ENCODE measurements at places on chromosomes 11 and 22.

DNA sequence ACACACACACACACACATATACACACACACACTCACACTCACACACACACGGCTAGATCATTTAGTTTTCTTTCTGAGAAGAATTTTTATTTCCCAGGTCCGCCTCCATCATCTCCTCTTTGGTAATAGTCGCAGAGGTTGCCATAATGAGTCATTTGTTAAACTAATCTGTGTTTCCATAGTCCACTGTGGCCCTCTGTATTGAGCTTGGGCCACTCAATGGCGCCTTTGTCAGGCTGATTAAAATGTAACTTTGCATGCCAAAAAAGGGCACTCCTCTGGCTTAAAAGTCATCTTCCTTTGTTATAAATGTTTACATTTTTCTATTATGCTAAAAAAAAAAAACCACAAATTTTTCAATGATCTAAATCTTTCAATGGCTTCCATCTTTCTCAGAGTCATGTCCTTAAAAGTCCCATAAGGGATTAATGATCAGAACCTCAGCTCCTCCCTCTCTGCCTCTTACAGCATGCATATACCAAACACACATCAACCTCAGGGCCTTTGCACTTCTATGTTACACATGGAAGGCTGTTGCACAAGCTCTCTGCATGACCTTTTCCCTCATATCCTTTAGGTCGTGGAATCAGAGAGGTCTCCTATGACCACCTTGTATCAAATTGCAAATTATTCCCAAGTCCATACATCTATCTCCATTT lies 35.3 kb downstream of the EHF start:
- DNase-seq: no peak

DNA sequence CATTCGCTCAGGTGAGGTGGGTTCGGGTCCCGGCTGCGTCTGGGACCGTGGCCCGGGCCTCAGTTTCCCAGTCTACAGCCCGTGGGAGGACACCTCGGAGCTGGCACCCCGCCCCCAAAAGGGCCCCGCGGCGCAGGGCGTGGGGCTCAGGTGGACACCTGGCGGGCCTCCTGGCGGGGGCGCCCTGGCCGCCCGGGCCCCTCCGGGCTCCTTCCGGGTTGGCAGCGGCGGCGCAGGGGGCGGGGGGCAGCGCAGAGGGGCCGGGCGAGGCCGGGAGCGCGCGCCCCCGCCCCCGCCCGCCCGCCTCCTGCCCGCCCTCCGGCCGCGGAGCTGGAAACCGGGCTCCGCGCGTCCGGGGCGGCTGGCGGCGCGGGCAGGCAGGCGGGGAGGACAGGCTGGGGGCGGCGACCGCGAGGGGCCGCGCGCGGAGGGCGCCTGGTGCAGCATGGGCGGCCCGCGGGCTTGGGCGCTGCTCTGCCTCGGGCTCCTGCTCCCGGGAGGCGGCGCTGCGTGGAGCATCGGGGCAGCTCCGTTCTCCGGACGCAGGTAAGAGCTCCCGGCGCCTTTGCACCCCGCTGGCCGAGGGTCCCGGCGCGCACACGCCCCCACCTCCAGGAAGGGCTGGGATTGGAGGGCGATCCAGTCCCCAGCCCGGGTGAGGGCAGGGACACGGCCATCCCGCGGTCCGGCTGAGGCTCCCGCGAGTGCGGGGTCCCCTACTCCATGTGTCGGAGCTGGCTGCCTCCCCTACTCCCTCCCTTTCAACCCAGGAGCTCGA lies at the start of gene EMID1:
Gene EMID1 (plus strand): TSS at position 303 of the 778 bp plus-strand sequence. CDS start 143 bp downstream, at position 446.
- no peak for DNase-seq

- DNase-seq: no peak
These were observed 38.2 kb downstream of the TOM1 start for GRCh38 chr22:35337932-35338331.

GRCh38 chr11:9574622-9575259 lies 1.3 kb downstream of the WEE1 start:
- no peak for DNase-seq

DNA sequence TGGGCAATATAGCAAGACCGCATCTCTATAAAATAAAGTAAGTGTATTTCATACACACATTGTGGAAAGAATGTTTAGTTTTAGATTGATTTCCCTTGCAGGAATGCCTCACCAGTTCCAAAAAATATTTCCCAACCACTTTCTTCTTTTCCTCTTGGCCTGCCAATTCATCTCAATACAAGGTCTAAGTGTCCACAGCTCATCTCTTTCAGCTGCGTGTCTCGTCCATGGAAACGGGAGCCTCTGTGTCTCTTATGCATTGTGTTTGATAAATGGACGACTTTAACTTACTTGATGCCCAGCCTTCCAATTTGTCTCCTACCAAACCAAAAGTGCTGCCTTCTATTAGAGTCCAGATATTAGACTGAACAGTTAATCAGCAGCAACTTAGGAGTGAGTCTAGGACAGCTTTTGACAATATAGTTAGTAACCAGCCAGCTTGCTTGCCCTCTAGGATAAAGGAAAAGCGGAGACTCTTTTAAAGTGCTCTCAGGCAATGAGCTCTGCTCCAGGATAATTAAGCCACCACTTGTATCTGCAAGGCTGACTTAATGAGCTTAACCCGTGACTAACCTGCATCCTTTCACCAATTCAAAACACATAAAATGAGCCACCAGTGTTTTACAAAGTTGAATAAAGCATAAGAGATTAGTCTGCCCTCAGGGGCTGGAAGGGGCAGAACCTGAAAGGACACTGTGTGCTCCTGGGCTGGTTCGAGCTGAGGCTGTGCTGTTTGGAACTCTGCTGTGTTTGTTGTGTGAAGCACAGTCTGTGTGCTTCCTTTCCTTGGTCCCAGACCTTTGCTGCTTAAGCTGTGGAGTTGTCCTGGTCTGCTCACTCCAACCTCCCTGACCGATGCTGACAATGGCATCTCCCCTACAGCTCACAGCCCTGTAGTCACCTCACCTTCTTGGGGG lies 27.5 kb downstream of the FBXO7 start:
- no peak for DNase-seq

- DNase-seq: no peak
These were observed 96.5 kb downstream of the RPL27A start for GRCh38 chr11:8779107-8779506.

GRCh38 chr11:120784566-120785251 lies 239.2 kb upstream of the TBCEL start:
- no peak for DNase-seq

DNA sequence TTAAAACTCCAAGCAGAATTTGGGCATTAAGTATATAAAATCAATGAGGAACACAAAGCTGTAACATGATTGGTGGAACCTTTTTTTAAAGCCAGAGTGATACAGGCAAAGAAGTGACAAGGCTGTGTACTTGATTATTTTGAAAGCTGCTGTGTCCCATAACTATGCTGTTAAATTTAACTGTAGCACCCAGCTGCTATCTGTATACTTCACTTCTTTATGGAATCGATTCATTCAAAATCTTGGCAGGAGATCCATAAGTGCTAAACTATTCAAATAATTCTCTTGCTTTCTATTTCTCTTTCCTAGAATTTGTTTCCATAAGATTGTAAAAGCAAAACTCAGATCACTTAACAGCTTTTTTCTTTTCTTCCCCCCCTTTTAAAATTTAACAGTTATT lies 231.7 kb downstream of the DYNC2H1 start:
- DNase-seq: no peak

- DNase-seq: no peak
These were observed 40.1 kb downstream of the CTSC start for GRCh38 chr11:88297421-88297820.

DNA sequence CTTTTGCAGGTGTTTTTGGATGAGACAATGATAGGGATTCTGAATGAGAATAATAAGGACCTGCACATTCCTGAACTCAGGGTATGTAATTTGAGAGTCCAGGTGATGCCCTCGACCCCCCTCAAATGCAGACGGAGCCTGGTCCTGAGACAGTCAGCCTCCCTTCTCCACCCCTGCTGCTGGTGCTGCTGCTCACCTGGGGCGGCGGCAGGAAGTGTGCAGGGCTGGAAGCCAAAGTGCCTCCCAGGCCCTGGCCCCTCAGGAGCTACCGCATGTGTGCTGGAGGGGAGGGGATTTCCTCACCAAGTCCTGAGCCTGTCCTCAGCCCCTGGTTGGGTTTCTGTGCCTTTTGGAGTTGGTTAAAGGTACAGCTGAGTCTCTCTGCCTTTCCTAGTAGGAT lies 19.0 kb upstream of the GLB1L2 start:
- no peak for DNase-seq

DNA sequence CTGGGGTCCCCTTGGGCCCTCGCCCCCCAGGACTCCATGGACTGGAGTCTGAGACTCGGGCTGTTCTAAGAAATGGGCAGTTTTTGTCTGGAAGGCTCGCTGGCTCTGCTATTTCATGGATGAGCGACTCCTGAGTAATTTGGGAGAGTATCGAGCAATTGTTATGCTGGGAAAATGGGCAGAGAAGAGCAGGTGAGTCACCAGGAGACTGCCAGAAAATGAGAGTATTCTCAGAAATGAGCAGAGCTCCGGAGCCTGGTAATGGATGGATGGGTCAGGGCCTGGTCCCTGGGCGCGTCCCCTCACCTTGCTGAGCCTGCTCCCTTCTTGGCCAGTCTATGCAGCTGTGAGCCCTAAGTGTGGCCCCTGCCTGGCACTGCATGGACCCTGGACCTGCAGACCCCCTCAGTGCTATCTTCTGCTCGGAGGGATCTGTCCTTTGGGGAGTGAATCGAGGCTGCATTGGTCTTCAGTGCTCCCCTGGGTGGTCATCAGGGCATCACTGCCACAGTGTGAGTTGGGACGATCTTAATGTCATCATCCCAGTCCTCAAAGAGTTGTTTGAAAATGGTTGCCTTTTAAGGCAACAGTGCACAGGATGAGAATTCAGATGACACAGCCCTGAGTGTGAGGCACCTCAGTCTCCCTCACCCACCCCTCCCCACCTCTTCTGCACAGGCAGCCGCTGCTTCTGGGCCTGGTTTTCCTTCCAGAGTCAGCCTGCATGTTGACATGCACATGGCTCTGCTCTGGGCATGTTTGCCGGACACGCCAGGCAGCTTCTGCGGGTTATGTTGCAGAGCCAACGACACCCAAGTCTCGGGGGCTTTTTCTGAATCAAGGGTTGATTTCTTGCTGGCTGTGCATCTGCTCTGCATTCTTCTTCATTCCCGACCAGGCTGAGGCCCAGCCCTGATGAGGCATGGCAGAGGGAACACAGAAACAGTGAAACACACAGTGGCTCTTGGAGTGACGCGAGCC lies 519.0 kb downstream of the TBC1D22A start:
- no peak for DNase-seq

DNA sequence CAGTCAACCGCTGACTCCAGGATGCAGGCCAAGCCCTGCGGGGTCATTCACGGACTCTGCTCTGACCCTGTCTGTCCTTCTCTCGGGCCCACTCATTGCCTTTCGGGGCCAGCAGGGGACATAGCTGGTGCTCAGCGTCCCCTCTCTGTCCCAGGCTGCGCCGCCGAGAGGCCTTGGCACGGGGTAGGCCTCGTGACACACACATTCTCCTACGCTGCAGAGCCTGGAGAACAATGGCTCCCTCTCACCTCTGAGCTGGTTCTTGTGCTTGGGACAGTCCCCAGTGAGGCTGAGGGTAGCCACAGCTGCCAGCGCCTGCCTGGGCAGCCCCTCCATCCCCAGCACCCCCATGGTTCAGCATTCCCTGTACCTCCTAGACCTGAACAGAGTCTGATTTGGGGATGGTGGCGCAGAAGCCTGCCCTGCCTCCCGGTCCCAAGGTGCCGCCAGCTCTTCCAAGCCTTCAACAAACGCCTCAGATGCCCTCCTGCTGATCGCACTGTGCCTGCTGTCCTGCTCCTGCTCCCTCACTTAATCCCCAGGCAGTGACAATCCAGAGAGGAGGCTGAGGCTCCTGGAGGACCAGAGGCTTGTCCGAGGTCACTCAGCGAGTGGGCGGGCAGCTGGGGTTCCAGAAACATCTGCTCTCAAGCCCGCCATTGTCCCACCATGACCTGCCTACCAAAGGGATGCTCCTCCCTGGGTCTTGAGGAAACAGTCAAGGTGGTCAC lies 30.4 kb downstream of the DUSP8 start:
- DNase-seq: no peak

DNA sequence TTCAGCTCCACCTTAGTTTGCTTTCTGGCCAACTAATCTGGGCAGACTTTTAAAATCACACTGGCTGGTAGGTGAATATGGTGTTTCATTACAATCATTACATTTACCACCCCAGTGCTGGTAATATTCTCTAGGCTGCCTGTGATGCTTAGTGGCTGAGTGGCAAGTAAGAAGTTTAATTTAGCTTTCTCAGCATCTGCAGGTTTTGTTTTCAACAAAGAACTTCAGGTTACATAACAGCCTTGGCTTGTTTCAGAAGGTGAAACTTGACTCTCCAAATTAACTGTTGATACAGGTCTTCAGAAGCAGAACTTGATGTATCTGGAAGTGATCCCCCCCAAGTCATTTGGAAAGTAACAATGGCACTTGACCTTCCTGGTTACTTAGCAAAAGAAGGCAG lies 423.3 kb upstream of the CCDC90B start:
- no peak for DNase-seq

GRCh38 chr11:9775398-9775779 lies 111.5 kb downstream of the SWAP70 start:
- no peak for DNase-seq

DNA sequence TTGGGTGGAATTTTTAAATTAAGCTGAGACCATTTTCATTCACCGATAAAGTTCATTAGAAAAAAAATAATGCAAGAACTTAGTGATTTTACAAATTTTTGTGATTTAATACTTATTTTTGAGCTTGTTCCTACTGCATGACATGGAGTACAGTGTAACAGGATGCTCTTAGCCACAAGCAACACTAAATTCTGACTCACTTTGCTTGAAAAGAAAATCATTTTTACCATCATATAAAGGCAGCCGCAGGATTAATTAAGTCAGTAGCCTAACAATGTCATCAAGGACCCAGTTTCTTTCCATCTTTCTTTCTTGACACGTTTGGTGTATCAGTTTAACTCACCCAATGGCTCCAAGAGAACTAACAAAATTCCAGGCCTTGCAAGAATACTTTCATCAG lies 540.3 kb upstream of the LUZP2 start:
- no peak for DNase-seq

DNA sequence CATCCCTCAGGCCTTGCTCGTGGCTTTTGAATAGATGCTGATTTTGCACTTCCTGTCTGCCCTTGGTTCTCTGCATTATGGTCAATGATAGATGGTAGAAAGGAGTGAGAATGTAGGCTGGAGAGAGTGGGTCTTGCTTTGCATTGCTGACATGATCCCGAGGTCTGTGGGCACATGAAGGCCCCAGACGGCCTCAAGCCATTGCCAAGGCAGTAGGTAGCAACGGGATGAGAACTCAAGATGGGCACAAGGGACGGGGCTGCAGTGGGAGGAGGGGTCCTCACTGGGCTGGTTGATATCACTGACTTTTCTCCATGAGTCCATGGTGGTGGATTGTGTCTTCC lies 54.0 kb downstream of the GAB4 start:
- no peak for DNase-seq

DNA sequence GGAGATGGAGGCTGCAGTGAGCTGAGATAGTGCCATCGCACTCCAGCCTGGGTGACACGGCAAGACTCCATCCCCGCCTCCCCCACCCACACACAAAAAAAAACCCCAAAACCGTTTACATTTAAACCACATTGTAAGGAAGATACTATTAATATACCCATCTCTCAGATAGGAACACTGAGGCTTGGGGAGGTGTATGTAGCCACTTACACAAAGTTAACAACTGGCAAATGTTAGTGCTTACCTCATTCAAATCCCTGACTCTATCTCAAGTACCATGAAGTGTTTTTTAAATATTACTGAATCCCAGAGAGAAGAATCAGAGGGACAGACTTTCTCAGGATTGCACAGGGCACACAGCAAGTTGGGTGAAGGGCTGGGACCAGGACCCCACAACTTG lies 164.5 kb downstream of the MIAT start:
- no peak for DNase-seq

Measured in DMS153 (cell line).